Testis (tissue), 5 donors: ENCODE measurements at places on chromosomes 7 and 10. TPM values are rescaled to one million over a fixed set of nuclear protein-coding genes. Genes with fewer than 3 reads are reported as not detected.

Gene STMP1
- 36.4 TPM for total RNA-seq

Gene MEOX2
- 4.0 TPM for total RNA-seq

Gene BBS9
- 53.3 TPM for total RNA-seq

- no peak for DNase-seq
- no peak overlapping the region for H3K27ac ChIP-seq
- no peaks in the 10 kb centered on the region for H3K4me1 ChIP-seq
- H3K4me3 ChIP-seq, result no peak overlapping the region
- no peaks in the 10 kb centered on the region for H3K36me3 ChIP-seq
Observed at GRCh38 chr7:123598657-123599056, 3.0 kb upstream of the ASB15 start.

Gene PAPOLB
- total RNA-seq, result 19.1 TPM

DNA sequence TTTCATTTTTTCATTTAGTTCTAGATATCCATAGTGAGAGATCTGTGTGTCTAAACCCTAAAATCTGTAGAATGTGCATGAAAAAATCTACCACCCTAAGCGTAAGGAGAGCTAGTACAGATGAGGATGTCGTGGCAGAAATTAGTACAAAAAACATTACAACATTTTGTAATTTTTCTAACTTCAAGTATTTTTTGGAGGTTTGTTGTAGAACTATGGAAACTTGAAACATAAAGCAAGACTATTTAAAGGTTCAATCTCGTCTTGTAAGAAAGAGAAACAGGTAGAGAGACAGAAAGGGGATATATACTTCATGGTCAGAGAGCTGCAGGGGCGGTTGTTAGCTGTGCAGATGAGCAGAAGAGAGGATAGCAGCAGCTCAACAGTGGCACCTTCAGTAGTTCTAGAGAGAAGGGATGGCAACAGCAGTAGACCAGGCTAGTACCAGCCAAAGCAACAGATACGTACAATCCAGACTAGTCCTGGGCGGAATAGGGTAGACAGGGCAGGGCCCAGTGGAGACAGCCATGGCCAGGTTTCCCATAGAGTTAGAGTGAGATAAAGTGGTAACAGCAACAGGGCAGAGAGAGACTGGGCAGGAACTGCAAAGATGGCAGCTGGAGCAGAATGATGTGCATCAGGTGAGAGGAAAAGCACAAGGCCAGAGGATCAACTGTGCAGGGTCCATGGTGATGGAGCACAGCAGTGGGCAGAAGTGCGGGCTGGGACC, 145.2 kb downstream of the FRMD4A start:
- H3K27ac ChIP-seq, result no peak overlapping the region
- H3K36me3 ChIP-seq, result no peaks in the 10 kb centered on the region
- H3K27me3 ChIP-seq, result no peaks in the 10 kb centered on the region
- DNase-seq, result peak; percentile 34
- no peaks in the 10 kb centered on the region for H3K4me1 ChIP-seq
